ENCODE measurements at places on chromosomes 4 and X. TPM values are rescaled to one million over a fixed set of nuclear protein-coding genes. Genes with fewer than 3 reads are reported as not detected.
A peak's percentile ranks its signal among the peaks of the same experiment; 100 is the strongest.

- no peak for DNase-seq
Measured at GRCh38 chrX:109954333-109954732, 48.6 kb upstream of the TMEM164 start.

DNA sequence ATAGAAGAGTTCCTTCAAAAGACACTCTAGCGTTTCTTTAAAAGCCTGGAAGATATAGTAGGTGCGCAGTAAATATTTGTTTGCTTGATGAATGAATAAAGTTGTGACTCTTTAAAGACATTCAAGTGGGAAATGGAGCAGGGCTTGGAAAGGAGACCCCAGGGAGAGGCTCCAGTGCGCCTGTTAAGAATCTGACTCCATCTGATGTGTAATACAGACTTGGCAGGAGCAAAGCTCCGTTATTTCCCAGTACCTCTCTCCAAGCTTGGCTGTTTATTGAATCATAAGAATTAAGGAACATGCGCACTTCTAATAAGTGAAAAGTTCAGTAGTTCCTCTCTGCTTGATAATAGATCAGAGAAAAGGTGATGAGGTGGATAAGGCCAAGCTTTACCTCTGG, 18.8 kb upstream of the KLHL8 start:
- DNase-seq: no peak

DNA sequence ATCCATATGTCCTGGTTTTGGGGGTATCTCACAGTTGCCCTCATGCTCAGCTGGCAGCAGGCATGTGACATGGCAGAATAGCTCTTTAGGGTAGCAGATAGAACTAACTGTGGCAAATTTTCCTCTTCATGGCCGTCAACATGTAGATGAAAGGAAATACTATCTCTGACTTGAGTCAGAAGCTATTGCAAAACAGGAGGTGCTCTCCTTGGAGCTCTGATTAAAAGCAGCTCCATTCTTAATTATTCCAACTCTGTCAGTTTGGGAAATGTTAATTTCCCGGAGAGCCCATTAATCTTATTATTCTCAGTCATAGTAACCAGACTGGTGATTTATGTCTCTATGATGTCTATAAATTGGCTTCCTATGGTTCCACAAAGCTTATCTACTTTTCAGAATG, 18.2 kb downstream of the IL13RA1 start:
- no peak for DNase-seq

DNA sequence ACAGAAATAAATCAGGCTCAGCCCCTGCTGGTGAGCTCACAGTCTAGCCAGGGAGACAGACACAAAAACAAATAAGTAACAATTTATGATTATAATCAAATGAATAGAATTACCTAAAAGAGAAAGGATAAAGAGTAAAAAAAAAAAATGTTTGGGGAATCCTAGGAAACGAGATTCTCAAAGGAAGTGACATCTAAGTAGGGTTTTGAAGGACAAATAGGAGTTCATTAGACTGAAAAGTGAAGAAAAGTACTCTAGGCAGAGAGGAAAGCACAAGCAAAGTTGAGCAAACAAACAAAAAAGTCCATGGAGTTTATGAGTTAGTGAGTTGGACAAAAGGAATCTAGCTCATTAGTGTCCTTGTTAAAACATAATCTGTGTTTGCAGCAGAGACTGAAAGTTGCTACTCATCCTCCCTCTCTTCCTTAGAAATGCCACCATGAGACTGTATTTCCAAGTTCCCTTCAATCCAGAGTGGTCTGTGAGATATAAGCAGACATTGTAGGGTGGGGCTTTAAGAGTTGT, 145.6 kb downstream of the SPATA18 start:
- no peak for DNase-seq

DNA sequence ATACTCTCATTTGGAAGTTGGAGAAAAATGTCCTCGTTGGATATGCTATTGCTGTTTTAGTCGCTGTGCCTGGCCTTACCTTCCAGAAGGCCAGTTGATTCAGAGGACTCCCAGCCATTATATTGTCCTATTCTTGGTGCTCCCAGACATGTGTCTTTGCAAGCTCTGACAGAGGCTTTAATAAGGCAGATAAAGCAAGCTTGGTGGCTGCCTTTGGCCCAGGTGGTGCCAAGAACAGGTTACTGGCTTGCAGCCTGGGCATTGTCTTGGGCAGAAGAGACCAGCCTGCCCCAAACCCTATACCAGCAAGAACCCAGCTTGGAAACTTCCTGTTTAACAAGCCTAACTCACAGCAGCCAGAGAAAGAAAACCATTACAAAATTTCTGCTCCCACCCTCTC, 16.9 kb downstream of the RAI2 start:
- no peak for DNase-seq

DNA sequence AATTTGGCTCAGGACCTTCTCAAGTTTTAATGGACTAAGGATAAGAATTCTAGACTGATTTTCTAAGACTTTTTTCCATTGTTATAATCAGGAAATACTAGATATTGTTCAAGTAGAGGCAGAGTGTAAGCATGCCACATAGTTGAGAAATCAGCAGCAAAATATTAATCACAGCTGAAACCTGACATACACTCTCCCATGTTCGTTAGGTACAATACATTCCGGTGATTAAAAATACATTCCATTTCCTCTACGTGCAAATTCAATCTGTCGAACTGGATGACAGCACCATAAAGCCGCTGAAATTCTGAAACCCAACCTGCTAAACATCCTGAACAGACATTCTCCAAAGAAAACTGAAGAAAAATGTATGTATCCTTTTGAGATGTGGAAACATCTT, 587.6 kb upstream of the DIPK2B start:
- DNase-seq: no peak

GRCh38 chr4:24730256-24731001, 64.9 kb upstream of the SOD3 start:
- no peak for DNase-seq

DNA sequence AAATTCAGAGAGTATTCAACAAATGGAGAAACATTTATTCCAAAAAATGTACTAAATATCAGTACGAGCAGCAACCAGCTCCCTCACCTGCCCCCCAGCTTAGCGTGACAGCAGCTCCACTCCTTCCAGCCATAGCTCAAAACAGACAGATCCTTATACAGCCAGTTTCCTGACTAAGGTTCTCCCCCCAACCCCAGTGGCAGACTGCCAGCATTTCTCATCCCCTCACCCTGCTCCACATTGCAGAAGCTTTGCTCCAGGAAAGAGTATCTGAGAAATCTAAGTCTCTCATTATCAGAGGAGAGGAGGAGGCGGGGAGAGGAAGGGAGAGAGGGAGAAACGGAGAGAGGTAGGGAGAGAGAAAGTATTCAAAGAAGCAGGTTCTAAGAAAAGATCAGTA, 53.3 kb upstream of the PASD1 start:
- DNase-seq: no peak

DNA sequence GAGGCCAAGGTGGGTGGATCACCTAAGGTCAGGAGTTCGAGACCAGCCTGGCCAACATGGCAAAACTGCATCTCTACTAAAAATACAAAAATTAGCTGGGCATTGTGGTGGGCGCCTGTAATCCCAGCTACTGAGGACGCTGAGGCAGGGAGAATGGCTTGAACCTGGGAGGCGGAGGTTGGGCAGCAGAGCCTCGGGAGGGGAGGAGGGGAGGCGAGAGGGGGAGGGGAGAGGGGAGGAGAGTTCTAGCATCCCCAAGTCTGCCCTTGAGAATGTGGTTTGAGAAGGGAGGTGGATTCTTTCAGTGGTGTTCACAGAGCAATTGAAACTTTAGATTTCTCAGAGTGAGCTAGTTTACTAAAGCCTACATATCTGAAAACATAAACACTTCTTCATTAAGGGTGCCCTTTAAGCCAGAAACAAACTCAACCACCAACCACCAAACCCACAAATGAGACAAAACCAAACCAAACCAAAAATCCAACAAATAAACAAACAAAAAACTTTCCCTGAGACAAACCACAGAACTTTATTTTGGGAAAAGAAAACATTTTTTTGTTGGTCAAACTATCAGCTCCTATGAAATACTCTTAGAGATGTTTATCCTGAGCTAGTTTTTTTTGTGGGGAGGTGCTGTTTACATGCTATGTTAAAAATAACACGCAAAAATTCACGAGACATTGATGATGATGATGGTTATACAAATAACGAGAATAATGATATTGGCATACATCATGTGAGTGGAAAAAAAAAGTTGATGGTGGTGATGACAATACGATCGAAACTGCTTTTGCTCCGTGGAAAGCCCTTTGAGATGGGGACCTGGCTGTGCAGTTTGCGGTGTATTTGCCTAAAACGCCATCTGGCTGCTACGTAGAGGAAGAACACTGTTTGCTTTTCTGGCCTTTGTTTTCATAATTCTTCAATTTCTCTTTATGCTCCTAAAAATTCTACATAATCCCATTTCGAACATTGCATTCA, 98.2 kb upstream of the PRKX start:
- DNase-seq: peak; percentile 36

DNA sequence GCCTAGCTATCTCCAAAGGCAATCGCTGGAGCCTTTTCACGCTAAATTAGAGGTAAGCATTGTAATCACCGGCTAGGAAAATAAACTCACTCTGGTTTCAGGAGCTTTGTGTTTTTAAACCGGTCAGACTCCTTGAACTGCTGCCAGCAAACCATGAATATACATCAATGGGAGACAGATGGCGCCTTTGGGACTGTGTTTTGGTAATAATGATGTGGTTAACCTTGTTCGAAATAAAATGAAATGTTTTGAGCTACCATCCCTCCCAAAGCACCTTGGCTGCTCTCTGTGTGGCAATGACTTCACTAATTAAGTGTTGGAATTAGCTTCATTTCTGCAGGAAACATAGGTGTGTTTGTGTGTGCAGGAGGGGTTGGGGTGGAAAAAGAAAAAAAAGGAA, 65.3 kb downstream of the CLNK start:
- no peak for DNase-seq

- DNase-seq: no peak
Measured at GRCh38 chrX:26580021-26580420, 364.1 kb downstream of the MAGEB5 start.

- no peak for DNase-seq
Measured at GRCh38 chrX:139026811-139027210, 315.3 kb upstream of the FGF13 start.

- DNase-seq: no peak
Measured at GRCh38 chrX:137988470-137988869, 422.5 kb downstream of the ZIC3 start.

DNA sequence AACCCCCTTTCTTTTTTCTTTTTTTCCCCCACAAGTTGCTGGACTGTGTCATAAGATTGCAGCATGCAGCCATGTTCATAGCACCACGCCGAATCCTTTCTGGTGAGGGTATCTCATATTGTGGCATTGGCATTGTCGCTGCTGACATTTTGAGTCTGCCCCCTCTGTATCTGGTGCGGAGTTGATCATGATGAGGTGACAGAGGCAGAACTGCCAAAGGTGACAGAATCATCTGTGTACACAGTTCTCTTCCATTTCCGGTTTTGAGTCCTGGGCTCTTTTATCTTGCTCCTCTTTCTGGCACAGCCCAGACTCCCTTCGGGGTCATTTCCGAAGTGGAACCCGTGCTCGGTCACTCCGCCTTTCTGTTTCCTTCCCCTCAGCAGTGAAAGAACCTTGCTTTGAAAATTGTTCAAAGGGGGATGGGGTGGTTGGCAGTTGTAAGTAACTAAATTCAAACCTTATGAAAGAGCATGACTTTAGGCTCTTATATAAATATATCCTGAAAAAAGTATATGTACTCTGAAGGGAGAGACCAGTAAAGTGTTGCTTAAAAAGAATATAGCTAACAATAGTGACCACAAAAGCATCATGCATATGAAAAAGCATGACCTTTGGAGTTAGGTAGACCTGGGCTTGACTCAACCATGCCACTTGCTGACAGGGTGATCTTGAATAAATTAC, 55.0 kb upstream of the BMP2K start:
- no peak for DNase-seq

DNA sequence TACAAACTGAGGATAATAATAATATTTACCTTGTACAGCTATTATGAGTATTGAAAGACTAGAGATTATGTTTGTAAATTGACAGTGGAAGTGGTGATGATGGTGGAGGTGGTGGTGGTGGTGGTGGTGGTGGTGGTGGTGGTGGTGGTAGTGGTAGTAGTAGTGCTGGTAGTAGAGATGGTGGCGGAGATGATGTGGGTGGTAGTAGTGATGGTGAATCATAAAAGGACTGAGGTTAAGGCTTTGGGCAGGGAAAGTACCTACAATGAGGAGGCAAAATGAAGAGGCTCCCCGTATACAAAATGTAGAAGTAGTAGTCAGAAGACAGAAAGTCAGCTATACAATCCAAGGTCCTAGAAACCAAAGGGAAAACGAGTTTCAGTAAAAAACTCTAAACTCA, 214.1 kb downstream of the BCOR start:
- DNase-seq: no peak

DNA sequence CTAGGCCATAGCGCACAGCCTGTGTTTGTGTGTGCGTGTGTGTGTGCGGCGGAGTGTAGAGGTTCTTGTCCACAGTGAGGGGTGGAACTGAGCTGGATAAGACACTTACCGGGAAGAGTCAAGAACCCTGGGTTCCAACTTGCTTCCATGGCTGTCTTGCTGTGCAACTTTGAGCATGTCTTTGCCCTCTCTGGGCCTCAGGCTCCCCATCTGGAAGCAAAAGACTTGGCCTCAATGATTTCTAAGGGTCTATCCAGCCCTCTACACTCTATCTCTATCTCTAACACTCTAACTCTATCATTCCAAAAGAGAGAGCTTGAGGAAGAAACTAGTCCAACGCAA, 121.3 kb upstream of the PJA1 start:
- DNase-seq: no peak

GRCh38 chrX:131975851-131976250, 47.3 kb upstream of the STK26 start:
- DNase-seq: no peak

The FAM53A gene
- total RNA-seq: 1.6 TPM

The ATP6AP1 gene
- total RNA-seq: 52.1 TPM

The MAGEC1 gene
- total RNA-seq: not detected

The PABPC5 gene
- total RNA-seq: 3.1 TPM

The ADH1C gene
- not detected for total RNA-seq

The ARX gene
- not detected for total RNA-seq

The ZNF157 gene
- total RNA-seq: 1.5 TPM

The VEGFC gene
- total RNA-seq: 1.0 TPM

The RUFY3 gene
- total RNA-seq: 26.6 TPM

The PPID gene
- total RNA-seq: 52.5 TPM

The SORBS2 gene
- total RNA-seq: 17.8 TPM

The NPY2R gene
- total RNA-seq: 0.47 TPM
